ENCODE measurements at places on chromosomes 7 and 10.

- DNase-seq = peak; percentile 12
These were observed 29.1 kb upstream of the LBX1 start for GRCh38 chr10:101258179-101258885.

DNA sequence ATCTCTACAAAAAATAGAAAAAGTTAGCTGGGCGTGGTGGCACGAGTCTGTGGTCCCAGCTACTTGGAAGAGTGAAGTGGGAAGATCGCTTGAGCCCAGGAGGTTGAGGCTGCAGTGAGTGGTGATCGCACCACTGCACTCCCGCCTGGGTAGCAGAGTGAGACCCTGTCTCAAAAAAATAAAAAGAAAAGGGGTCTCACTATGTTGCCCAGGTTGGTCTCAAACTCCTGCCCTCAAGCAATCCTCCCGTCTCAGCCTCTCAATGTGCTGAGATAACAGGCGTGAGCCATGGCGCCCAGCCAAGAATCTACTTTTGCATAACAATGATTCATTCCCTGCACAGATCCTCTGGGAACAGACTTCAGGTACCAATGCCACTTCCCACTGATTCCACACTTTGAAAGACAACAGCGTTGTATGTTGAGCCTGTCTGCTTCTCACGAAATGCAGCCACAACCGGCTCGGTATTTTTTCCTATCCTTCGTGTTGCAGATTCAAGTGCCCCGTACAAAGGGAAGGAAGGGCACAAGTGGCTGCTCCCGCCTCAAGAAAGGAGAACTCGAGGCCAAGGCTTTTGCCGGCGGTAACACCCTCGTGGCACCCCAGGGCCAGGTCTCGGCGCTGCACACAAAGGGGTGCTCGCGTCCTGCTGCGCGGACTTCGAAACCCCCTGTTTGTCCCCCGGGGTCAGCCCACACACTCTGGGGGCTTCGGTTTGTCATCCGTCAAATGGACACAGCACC, 745 bp downstream of the DAGLB start:
- peak; percentile 96 for DNase-seq

DNA sequence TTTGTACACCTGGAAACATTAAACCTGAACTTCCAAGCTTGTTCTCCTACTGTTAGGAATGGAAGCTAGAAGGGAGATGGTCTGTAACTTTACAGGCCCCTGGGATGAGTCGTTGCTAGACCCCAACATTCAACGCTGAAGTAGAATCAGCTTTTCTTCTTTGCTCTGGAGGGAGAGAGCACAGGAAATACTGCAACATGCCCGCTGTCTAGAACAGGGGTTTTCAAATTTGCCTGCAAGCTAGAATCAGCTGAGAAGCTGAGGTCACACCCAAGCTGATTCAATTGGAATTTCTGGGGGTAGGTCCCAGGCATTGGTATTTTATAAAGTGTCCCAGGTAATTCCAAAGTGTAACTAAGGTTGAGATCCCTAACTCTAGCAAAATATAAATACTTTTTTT, 219.7 kb downstream of the PRPF18 start:
- DNase-seq = no peak

GRCh38 chr10:68598978-68599770, 39.0 kb downstream of the TET1 start:
- DNase-seq = peak; percentile 48

DNA sequence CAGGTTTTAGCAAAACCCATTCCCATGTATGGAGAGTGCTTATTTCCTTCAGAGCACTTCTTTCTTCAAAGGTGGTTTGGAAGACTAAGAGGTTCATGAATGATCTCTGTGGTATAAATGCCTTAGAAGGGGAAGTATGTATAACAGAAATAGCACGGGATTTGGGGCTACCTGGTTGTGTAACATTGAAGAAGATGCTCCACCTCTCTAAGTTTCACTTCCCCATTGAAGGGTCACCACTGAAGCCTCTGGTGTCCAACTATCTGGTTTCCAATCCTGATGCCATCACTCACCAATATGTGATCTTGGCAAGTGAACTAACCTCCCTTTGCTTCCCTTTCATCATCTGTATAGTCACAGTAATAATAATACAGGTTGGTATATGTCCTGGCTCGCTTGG, 37.2 kb downstream of the CYCS start:
- DNase-seq = no peak

- no peak for DNase-seq
These were observed 123.4 kb downstream of the ATE1 start for GRCh38 chr10:121804460-121804859.

DNA sequence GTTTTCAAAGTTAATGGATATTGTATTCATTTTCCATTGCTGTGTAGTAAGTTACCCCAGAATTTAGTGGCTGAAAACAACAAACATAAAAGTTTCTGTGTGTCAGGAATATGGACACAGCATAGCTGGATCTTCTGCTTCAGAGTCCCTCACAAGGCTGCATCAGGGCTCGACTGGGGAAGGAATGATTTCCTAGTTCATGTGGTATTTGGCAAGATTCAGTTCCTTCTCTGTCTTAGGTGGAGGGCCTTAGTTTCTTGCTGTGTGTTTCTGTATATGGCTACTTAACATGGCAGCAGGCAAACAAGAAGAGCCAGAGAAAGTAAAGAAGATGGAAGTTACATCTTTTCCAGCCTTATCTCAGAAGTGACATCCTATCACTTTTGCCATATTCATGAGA, 51.1 kb downstream of the TPST1 start:
- DNase-seq = no peak

DNA sequence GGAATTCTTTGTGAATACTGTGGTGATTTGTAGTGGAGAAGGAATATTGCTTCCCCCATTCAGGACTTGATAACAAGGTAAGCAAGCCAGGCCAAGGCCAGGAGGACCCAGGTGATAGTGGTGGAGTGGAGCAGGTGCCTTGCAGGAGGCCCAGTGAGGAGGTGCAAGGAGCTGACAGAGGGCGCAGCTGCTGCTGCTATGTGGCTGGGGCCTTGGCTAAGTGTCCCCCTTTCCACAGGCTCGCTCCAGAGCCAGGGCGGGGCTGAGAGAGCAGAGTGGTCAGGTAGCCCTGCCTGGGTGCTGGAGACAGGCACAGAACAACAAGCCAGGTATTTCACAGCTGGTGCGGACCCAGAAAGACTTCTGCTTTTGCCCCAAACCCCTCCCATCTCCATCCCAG, 162.9 kb downstream of the EGFR start:
- no peak for DNase-seq

- DNase-seq = no peak
These were observed 1454.8 kb upstream of the LRRTM3 start for GRCh38 chr10:65470986-65471385.

DNA sequence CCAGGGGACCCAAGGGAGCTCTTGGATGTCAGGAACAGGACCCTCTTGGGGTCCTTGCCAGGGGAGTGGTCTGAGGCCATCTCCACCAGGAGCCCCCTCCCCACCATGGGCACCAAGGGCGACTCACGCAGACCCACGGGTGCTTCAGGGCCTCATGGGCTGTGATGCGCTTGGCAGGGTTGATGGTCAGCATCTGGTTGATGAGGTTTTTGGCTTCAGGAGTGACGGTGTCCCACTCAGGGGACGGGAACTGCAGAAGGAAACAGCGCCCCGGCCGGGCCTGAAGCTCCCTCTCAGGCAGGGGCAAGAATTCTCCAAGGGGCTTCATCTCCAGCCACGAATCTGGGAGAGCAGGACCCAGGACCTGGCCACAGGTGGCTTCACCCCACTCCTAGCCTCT, 41.3 kb downstream of the YKT6 start:
- no peak for DNase-seq

DNA sequence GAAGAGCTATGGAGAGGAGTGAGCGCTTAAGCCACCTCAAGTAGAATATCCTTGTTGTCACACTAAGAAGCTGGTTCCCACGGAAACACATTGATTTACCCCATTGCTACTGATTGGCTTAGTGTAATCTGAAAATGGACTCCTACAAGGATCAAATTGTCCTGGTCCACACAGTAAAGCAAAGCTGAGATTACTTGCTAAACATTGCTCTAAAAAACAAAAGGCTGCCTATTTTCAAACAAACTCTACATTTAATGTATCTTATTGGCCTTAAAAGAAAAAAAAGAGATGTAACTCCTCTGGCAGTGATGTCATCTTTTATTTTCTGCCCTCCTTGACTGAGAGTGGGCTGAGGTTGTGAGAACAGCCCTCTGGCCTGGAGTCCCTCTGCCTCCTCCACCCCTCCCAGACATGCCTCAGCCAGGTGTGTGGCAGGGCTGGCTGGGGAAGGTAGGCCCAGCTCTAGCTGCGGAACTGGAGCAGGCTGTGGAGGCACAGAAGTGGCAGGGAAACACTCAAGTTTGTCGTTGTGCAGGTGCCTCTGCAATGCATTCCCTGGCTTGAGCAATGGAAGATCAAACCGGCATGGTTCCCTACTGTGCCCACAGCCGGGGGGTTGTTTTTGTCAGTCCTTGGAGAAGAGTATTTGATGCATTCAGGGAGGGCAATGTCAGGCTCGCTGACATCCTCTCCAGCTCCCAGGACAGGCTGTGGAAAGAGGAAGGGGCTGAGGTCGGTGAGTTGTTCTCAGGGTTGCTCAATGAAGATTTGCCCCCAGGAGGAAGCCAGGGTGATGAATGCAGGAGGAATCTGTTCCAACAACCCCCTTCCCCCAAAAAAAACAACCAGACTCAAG, 9.1 kb downstream of the KLF6 start:
- peak; percentile 68 for DNase-seq

- DNase-seq = no peak
These were observed 17.5 kb downstream of the CCNY start for GRCh38 chr10:35353805-35354204.

GRCh38 chr7:610531-611280, 91.1 kb upstream of the PDGFA start:
- no peak for DNase-seq

DNA sequence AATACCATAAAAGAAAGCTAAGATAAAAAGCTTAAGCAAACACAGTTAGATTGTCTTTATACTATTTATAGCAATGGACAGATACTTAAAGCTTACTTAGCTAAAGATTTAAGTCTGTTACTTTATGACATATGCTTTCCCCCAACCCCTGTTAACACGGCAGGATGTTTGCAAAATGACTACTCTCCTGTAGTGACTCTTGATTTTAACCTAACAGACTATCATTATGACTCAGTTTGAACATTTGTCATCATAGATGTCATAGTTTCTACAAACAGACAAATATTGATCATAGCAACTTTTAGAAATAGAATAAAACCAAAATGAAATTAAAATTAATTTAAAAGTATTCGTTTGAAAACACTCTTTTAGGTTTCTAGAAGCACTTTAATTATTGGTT, 7.8 kb upstream of the COMMD3 start:
- DNase-seq = peak; percentile 8

GRCh38 chr10:49186613-49187012, 1.6 kb downstream of the TMEM273 start:
- DNase-seq = no peak

DNA sequence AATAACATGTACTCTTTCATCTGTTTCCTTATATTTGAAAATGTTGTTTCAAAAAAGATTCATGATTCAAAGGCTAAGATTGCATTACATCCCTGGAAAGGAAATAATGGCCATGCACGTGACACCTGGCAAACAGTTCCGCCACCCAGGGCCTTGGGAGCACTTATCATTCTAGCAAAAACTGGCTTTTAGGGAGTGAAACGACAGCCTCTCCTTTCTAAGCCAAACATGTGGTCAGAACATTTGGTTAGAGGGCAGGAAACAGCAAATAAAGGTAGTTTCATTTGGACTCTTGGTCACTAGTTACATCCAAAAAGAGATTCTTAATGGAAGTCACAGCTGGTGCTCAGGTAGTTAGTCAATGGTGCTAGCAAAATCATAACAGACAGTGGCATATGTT, 83.5 kb downstream of the FAS start:
- peak; percentile 51 for DNase-seq

- DNase-seq = no peak
These were observed 48.0 kb upstream of the AQP1 start for GRCh38 chr7:30863706-30864035.

- no peak for DNase-seq
These were observed 116.5 kb downstream of the COL26A1 start for GRCh38 chr7:101479217-101479616.

GRCh38 chr7:16264036-16264819, 157.1 kb downstream of the CRPPA start:
- no peak for DNase-seq

GRCh38 chr7:118449797-118450567, 225.5 kb downstream of the ANKRD7 start:
- no peak for DNase-seq

- DNase-seq = no peak
These were observed 8.6 kb upstream of the CCDC7 start for GRCh38 chr10:32437334-32437733.

DNA sequence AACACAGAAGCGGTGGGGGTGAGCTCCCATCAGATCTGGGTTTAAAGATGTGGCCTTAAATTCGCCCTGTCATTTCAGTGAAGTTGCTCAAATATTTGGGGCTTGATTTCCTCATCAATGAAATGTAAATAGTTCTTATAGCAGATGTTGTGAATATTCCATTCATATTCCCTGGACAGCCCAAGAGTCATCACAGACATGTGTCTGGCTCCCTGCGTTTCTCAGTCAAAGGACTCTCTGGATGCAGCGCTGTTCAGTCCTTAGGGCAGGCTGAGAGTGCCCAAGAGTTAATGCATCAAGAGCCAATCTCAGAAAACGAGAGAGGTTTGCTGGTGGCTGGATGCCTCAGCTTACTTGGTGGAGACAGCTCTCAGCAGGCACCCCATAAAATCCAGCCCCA, 475.5 kb upstream of the VSTM2A start:
- no peak for DNase-seq

GRCh38 chr10:43606323-43607198, at the start of gene ZNF485:
Gene ZNF485, plus strand, starts transcription at chr10:43606438. Its CDS starts 613 bp downstream, at chr10:43607051.
- peak; percentile 61 for DNase-seq

GRCh38 chr10:25492040-25492439, 317.2 kb downstream of the GPR158 start:
- no peak for DNase-seq

DNA sequence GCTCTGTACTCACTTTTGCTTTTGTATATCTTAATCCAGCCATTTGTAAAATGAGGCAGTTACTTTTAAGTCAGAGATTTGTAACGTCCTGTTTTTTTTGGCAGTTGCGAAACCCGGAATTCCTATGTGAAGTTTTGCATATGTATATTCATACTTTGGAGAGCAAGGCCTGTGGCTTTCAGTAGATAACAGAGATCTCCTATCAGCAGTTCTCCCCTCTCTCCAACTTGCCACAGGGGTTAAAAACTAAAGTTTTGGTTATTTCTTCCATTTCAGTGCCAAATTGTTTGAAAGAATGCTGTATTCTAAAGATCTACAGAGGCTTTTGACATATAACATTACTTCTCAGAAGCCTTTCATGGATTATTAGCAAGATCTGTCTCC, 102.4 kb downstream of the EXOC4 start:
- DNase-seq = peak; percentile 6

All from M059J (cell line).